Activated CD4-positive, alpha-beta T cell treated with anti-CD3 and anti-CD28 coated beads, Interleukin-2, amount 50 U/mL, for 24 hours (primary cell): ENCODE measurements at places on chromosomes 7 and 10.
A peak's percentile ranks its signal among the peaks of the same experiment; 100 is the strongest.

DNA sequence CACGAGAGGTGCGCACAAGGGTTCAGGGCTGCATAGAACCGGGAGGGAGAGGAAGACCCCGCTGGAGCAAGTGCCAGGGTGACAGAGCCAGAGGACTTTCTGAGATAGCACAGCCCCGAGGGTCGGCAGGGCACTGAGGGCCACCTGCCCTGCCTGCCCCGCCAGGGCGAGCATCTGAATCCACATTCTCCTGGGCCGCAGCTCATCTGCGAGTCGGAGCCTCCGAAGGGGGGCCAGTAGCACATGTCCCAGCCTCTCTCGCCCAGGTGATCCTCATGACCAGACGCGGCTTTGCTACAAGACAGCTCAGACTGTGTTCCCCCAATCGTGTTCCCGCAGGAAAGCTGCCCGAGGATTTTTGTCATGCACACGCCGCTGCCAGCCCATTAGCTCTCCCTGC lies 71.2 kb downstream of the ADARB2 start:
- no peak for DNase-seq

GRCh38 chr10:118725886-118726500 lies 28.8 kb downstream of the CACUL1 start:
- no peak for DNase-seq

DNA sequence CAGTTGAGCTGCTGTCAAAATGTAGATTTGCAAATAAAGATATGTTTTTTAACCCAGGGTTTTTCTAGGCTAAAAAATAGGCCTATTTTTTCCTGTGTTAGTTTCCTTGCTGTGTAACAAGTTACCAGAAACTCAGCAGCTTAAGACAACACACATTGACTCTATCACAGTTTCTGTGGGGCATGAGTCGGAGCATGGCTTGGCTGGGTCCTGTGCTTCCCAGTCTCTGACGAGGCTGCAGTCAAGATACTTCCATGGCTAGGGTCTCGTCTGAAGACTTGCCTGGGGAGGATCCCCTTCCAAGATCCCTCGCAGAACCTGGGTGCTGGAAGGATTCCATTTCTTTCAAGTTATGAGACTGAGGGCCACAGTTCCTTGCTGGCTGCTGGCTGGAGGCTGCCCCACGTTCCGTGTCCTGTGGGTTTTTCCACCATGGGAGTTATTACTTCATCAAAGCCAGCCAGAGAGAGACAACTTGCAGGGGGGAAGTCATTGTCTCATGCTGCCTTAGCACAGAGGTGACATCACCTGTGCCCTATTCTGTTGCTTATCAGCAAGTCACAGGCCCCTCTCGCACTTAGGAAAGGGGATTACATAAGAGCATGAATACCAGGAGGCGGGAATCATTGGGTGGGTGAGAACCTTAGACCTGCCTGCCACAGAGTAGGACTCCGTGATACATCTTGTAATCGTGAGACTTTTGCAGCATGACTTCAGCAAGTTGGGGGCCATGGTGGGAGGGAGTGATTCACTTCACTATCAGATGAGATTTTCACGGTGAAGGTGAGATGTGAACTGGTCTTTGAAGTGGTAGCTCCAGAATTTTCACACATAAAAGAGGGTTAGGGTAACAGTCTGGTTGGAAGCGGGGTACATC lies 77.9 kb downstream of the CCNY start:
- no peak for DNase-seq

- DNase-seq: no peak
These were observed 58.3 kb downstream of the VIPR2 start for GRCh38 chr7:159086301-159086925.

GRCh38 chr10:44689368-44689767 lies 221.8 kb upstream of the TMEM72 start:
- no peak for DNase-seq

DNA sequence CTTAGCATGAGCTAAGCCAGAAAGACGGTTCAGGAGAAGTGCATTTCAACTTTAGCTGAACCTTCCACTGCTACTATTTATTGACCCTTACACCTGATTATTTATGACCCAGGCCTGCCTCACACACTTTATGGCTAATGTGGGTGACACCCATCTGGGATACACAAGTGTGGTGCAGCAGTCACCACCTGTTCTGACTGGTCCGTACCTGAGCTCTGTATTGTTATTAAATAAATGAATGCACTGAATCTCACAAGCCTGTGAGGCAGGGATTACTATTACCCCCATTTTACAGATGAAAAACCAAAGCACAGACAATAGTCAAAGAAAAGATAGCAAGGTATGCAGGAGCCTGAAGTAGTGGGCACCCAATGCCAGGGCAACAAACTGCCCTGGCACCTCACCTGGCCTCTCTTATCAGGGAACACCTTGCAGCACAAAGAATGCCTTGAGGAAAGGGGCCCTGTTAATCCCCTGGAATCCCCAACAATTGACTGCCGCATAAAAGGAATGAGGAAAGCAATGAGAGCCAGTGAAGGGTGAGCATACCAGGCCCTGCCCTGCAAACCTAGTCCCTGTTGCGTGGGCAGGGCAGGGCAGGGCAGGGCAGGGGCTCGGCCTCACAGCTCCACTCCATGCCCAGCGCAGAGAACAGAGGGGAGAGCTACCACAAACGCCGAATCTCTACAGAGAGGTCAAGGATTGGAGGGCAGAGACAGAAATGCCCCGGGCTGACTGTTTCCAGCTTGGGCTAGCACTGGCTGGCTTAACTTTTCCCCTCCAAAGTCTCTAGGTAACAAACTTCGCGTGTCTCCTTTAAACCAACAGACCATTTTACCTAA lies 1.3 kb downstream of the ANXA11 start:
- DNase-seq: no peak

DNA sequence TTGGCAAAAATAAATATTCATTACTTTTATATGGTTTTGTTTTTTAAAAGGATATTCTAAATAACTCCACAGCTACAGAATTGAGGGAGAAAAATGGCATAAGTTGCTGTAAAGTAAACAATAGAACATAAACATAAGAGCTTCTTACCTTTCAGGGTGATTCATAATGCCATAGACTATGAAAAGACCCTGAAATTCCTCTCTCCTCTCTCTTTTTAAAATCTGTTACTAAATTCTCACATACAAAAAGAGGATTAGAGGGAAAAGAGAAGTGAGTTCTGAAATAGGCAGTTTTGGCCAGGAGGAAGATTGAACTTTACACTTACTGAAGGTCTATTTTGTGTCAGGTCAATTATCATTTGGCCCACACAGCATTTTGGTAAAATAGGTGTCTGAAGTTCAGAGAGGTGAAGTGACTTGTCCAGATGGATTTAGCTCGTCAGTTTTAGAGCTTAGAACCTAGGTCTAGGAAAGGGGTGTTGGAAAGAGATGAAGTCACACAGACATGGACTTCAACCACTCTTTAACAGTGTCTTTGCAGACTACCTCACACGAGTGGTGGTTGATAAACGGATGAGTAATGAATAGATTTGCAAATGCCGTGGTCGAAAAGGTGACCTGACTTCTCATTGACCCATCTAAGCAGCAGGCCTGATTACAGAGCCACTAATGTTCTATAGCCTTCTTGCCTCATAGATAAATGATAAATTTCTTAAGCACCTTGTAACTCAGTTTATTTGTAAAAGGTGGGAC lies 190.6 kb upstream of the CCDC6 start:
- DNase-seq: no peak

GRCh38 chr10:60209874-60210570 lies 179.7 kb downstream of the ANK3 start:
- no peak for DNase-seq

- DNase-seq: no peak
These were observed 231.3 kb upstream of the NPY start for GRCh38 chr7:24052572-24053260.

DNA sequence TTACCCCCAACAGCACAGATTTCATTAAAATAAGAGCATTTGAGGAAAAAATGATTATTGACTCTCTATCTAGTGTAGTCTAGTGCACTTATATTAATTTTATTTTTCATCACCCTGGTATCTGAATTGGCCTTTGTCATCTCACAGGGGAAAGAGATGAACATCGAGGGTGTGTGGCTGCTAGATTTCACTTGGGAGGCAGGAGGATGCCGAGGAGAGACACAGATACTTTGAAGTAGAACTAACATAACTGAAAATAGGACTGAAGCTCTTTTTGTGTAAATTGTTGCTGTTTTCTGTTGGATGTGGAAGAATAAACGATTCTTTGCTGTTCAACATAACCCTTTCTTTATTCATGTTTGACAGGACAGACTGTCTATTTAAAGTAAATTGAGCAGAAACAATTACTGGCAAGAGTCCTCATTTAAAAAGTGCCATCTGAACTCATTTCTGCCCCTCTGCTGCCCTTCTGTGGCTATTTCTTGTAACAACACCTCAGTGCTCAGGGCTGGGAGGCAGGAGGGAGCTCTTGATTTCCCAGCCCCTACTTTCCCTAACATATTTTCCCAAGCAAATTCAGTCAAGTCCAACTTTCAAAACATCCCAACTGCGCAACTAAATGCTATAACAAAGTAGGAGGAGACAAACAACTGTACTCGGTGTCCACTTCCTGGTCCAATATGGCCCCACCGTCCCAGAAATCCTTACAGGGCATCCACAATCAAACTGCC lies 15.6 kb downstream of the LYZL1 start:
- DNase-seq: peak; percentile 8

DNA sequence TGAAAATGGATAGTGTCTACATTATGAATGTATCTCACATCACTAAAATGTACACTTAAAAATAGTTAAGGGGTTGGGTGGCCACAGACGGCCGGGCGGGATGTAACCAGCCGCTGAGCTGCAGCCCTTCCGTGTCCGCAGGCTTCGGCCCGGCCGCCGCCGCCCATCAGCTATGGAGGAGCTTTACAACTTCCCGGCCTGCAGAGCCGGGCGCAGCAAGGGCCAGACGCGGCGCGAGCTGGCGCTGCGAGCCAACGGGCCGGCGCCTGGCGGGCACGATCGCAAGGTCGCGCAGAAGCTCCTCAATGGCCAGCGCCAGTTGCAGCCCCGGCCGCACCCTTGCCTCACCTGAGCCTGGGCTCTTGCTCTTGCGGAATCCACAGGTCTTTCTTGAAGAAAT lies 69.1 kb downstream of the KMT2C start:
- no peak for DNase-seq

DNA sequence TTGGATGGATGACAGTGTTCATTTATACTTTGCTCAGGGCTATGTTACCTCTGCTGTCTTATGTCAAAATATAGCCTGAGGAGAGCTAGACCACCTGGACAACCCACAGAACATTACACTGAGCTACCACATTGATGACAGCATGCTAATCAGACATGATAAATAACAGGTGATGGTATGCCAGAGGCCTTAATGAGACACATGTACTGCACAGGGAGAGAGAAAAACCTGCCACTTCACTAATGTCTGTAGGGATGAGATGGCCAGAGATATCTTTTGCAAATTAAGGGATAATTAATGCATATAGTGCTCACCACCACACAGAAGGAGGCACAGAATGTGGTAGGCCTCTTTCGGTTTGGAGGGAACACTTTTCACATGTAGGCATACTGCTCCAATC lies 1122.6 kb upstream of the POT1 start:
- DNase-seq: no peak

- no peak for DNase-seq
These were observed 297.0 kb upstream of the PITRM1 start for GRCh38 chr10:3469639-3470020.

DNA sequence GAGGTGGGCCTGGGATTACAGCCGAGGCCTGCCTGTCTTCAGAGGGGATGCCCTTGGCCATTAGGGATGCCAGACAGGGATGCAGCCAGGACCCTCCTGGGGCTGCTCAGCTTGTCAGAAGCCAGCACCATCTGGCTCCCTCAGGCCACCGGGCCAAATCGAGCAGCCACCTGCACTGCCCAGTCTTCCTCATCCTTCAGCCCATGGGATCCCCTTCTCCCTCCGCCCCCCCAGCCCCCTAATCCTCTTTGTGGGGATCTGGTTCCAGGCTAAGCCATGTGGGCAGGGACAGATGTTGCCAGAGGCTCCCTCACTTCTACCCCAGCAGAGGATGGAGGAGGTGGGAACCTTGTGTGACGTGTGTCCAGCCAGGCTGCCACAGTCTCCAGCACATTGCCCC lies 137.4 kb upstream of the PPIF start:
- no peak for DNase-seq

GRCh38 chr7:24701261-24702235 lies 55.7 kb downstream of the GSDME start:
- DNase-seq: no peak

DNA sequence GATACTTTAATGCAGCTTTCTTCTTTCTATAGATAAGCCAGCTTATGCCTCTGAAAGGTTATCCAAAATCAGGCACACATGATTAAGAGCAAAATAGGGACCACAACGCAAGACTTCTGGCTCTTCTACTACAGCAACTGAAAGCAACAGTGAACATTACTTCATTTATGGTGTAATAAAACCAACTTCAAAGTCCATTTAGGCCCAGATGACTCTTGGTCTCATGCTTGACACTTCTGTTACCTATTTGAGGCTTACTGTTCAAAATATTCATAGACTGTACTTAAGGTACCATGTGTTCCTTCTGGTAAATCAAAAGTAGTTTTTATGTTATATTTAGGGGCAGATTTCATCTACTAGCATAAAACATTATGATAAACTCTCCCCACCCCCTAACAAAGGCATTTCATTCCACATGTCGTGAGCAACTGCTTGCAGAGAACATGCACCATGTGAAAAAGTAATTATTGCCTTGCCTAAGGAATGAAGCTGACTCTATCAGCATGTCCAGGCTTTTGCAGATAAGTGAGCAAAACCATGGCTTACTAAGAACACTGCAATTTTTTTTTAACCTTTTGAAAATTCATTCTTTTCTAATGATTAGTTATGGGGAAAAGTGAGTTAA lies 154.9 kb upstream of the ITGB1 start:
- DNase-seq: no peak

- DNase-seq: no peak
These were observed 23.5 kb downstream of the VKORC1L1 start for GRCh38 chr7:65896279-65896870.

- DNase-seq: no peak
These were observed 7.7 kb downstream of the FGF8 start for GRCh38 chr10:101767966-101768790.

- DNase-seq: no peak
These were observed 30.3 kb downstream of the HACD1 start for GRCh38 chr10:17586821-17587234.

GRCh38 chr10:65751218-65751617 lies 1174.6 kb upstream of the LRRTM3 start:
- no peak for DNase-seq

- no peak for DNase-seq
These were observed 186.0 kb downstream of the PRKCQ start for GRCh38 chr10:6394084-6394483.

GRCh38 chr7:77679608-77680007 lies 16.7 kb upstream of the RSBN1L start:
- no peak for DNase-seq

- DNase-seq: no peak
These were observed 14.4 kb downstream of the DENND2A start for GRCh38 chr7:140625908-140626868.

- no peak for DNase-seq
These were observed 557.8 kb downstream of the AUTS2 start for GRCh38 chr7:70156057-70156456.

DNA sequence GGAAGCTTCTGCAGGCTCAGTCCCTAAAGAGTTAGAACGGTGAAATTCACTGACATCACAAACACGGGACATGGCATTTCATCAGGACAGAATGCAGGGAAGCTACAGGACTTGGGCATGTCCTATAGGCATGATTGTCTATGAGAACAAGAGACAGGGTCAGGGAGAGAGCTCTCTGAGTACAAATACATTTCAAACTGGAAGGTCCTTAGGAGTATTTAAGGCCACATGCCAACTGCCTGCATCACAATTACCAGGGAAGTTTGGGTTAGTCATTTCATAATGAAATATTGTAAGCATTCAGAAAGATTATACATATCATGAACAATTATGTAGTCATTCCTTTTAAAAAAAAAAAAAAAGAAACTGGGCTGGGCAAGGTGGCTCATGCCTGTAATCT lies 71.3 kb downstream of the CREB3L2 start:
- no peak for DNase-seq
